ENCODE measurements at places on chromosomes 4 and X.

- DNase-seq, result no peak
Observed at GRCh38 chr4:52822972-52823701, 39.0 kb upstream of the RASL11B start.

DNA sequence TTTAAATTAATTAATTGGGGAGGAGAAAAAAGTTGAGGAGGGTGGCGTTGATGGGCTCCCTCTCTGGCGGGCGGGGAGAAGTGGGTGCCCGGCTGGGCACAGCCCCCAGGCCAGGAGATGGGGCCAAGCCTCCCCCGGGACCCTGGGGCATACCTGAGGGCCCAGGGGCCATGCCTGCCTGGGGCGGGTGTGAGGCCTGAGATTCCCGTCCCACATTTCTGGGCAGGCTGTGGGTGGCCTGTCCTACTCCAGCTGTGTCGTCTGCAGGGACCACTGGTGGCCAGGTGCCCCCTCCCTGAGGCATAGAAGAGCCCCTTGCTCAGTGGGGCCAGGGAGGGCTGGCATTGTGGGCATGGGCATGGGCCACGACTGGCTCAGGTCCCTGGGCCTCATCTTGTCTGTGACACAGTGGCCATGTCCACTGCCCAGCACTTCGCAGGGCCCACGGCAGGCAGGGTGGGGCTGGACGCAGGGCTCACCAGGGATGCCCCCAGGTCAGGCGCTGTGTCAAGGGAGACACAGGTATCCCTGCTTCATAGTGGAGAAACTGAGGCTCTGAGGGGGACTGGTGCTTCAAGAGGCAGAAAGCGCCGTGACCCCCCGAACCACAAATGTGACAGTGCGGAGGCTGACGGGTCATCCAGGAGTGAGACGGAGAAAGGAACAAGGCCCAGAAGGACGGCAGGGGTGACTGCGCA, 60.1 kb downstream of the FAM53A start:
- DNase-seq, result no peak

DNA sequence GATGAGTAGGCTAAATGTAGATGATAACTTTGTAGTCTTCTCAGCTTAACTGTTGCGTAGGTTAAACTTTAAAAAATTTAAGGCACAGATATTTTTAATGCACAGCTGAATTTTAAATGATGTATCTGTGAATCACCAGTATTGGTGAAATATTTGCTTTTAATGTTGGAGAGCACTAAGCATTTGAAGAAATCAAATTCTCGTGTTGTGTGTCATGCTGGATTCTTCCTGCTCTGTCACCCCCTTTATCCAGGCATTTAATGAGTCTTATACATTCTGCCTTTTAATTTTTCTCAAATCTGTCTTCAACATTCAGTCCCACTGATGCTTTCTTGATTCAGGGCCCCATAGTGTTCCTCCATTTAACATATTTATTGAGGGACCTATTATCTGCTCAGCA, 76.7 kb downstream of the SLC4A4 start:
- no peak for DNase-seq

GRCh38 chrX:153818571-153819383, 11.6 kb downstream of the PDZD4 start:
- DNase-seq, result no peak

All from amygdala (tissue), 56 donors.